ENCODE measurements at places on chromosomes 11 and 22.
A peak's percentile ranks its signal among the peaks of the same experiment; 100 is the strongest.

DNA sequence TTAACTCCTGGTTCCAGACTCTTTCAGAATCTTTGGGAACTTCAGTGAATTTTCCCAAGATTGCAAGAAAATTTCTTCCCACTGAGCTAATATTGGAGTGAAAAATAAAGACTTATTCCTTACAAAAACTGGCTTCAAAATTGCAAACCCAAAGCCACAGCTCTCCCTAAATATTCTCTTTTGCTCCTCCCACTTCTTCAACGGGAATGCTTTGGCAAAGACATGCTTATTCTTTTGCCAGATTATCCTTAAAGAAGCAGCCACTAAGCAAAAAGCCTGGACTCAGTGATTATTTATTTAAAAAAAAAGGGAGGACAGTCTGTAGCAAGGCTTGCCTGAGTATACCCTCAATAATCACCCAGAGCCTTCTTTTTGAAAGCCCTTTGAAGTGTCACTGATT lies 902.4 kb upstream of the CCDC90B start:
- DNase-seq = no peak

DNA sequence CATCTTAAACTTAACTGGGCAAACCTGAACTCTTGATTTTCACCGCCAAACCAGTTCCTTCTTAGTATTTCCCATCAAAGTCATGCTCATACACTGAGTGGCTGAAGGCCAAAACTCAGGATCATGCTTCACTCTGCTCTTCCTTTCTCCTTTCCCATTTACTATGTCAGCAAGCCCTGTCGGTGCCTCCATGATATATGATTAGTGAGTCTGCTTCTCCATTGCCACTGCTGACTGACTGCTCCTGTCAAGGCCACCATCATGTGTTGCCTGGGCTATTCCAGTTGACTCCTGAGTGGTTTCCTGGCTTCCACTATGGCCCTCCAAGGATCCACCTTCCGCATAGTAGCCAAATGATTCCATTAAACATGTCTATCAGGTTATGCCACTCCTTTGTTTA lies 42.8 kb upstream of the AMPD3 start:
- DNase-seq = no peak

DNA sequence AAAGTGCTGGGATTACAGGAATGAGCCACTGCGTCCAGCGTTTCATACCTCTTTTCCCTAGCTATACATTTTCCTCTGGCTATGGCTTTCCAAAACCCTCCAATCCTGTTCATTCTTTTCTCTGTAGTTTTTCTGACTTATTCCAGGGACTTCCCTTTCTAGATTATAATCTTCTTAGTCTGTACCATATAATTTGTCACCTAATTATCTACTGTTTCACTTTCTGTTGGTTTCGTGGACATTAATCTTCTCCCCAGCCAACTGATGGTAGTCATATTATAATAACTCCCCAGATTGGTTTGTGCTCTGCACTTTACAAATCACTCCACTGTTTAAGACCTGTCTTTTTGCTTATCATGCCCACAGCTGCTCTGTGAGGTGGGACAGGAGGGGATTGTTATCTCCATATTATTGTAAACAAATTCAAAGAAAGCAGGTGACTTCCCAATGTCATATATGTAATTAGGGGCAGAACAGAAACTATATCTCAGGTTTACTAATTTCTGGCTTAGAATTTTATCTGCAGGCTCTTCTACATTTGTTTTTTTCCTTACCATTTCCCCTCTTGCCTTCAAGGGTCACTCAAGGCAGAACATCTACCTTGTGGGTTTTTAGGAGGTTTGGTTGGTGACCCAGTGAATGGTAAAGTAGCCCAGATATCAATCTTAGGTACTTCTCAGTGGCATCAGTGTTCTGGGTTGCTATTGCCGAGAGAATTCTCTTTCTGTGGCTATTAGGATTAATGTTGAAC lies 23.9 kb downstream of the STIM1 start:
- DNase-seq = no peak

- DNase-seq = no peak
These were observed 4.8 kb upstream of the JHY start for GRCh38 chr11:122877732-122878131.

GRCh38 chr11:126158054-126158791 lies 53.2 kb downstream of the RPUSD4 start:
- no peak for DNase-seq

- no peak for DNase-seq
These were observed 1.2 kb downstream of the CD3D start for GRCh38 chr11:118341261-118341660.

GRCh38 chr11:33000181-33000580 lies 15.5 kb upstream of the DEPDC7 start:
- DNase-seq = no peak

GRCh38 chr11:43074810-43075209 lies 237.0 kb upstream of the API5 start:
- DNase-seq = no peak

- no peak for DNase-seq
These were observed 2249.5 kb downstream of the LRRC4C start for GRCh38 chr11:39209981-39210380.

- no peak for DNase-seq
These were observed 20.1 kb upstream of the KDM2A start for GRCh38 chr11:67098799-67099429.

DNA sequence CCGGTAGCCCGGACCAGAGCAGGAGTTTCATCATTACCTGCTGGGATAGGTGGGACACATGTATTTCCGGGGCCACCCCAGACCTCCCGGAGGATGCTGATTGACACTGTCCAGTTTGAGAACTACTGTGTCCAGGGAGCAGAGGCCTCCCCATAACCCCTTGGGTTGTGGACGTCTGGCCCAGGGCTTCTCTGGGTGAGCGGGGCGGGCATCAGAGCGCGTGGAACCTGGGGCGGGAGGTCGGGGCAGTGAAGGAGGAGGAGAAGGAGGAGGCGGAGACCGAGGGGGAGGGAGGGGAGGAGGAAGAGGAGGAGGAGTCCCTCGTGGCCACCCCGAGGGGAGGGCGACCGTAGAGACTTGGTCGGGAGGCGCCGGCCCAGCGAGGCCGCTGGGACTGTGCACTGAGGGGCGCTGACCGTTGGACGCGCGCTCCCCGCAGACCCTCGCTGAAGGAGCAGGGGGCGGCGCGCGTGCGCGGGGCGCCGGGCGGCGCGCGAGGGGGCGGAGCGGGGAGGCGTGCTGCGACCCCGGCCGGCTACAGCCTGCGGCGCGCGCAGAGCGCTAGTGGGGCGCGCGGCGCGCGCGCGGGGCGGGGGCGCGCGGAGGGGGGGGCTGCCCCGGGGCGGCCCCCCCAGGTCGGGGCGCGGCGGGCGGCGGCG lies at the start of gene GRK3:
TSS of gene GRK3 (plus strand) at position 356 of the 659 bp plus-strand sequence. CDS start 366 bp downstream, outside the sequence.
- DNase-seq = peak; percentile 82

GRCh38 chr11:46296528-46297448 lies 19.3 kb downstream of the CREB3L1 start:
- no peak for DNase-seq
